Neural crest cell (in vitro differentiated cells): ENCODE measurements at places on chromosomes 13 and 19.

DNA sequence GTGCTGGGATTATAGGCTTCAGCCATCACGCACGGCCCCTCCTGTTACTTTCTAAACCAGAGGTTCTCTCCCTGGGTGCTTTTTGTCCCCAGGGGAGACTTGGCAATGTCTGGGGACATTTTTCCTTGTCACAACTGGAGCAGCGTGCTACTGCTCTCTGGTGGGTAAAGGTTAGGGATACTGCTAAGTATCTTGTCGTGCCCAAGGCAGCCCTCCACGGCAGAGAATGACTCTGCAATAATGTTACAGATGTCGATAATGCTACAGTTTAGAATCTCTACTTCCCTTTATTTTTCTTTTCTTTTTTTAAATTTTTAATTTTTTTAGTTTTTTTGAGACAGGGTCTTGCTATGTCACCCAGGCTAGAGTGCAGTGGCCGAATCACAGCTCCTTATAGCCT lies 38.0 kb downstream of the ADGRE1 start:
- DNase-seq, result no peak

DNA sequence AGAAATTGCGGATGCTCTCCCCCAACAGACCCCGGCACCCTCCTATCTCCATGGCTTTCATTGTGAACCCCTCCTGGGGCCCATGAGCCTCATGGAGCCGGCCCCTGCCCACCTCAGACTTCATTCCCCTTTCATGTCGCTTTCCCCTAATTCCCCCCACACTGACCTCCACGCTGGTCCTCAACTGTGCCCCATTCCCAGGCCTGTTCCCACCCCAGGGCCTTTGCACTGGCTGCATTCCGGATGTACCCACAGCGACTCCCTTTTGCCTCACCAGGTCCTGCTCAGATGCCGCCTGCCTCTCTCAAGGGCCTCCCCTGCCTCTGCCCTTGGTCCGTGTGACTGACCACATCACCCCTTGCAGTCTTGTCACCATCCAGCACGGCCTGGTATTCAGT lies 13.3 kb downstream of the SLC27A1 start:
- no peak for DNase-seq

GRCh38 chr13:70541451-70541850 lies 433.2 kb upstream of the KLHL1 start:
- DNase-seq, result no peak

DNA sequence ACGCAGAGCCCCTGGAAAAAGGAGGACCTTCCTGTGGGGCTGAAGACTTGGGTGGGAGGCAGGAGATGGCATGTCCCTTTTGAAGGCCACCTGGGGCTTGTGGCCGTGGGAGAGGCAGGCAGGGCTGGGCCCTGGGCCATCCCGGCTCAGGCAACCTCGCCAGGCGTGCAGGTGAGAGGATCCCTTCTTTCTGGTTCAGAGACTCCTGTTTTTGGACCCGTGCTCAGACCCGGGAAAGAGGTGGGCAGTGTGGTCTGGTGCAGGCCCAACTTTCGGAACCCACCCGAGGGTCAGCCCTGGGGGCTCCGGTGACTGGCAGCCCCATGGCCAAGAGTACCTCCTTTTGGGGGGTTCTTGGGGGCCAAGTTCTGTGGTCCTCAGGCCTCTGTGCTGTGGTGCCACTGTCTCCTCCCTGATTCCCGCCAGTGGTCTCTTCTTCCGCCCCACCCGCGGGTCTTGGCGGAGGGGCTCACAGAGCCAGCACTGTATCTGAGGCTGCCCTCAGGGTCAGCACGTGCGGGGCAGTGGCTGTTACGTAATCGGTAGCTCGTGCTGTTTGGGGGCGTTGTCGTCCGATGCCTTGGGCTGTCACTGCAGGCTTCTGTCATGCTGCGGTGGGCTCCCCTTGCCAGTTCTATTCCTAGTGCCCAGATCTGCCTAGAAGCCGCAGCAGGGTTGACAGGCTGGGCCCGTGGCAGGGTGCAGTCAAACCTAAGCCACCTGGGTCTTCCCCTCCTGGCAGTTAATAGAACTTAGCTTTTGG lies 42.7 kb downstream of the KDM4B start:
- DNase-seq, result peak; percentile 34

DNA sequence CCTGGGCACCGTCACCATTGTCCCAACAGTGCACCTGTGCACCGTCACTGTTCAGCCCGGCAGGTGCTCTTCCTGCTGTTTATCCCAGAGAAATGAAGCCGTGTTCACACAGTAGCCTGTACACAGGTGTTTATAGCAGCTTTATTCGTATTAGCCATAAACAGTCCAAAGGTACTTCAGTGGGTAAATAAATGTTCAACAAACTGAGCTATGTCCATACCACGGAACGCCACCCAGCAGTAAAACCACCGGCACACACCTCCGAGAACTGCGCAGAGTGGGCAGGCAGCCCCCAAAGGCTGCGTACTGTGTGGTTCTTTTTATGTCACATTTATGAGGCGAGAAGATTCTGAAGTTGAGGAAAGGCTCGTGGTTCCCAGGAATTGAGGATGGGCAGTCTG lies 44.9 kb upstream of the DCUN1D2 start:
- no peak for DNase-seq

DNA sequence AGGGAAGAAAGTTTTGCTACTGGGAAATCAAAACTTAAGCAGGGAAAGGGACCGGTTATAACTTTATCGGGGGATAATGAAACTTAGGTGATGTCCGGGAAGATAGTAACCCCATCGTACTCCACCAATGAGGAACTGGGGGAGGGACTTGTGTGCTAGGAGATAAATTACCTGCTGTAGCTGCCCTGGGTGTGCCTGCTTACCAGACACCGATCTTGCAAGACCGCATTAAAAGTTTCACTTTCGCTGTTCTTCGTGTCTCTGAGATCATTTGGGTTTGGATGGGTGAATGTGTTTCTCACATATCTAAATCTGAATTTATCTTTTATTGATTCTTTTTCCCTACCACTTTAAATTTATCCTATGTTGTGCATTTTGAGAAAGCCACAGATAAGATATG lies 381.4 kb downstream of the SLITRK6 start:
- no peak for DNase-seq

- DNase-seq, result no peak
These were observed 16.2 kb downstream of the EGLN2 start for GRCh38 chr19:40815223-40815622.

DNA sequence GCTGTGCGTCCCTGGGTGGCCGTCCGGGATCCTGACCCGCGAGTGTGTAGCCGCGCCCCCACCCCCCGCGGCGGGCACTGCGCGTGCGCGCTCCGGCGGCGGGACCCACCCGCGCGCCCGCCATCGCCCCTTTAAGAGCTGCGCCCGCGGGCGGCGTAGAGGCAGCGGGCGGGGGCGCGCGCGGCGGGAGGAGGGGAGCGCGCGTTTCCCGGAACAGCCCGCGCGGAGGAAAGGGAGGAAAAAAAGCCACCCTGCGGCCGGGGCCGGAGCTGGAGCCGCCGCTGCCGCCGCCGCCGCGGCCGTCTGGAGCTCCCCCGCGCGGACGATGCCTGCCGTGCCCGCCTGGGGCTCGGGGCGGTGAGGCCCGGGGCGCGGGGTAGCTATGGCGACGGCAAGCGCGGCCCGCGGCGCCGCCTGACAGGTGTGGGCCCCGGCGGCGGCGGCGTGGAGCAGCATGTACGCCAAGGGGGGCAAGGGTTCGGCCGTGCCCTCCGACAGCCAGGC lies at the start of gene SSBP4:
Gene SSBP4 (plus strand): TSS at position 204 of the 504 bp plus-strand sequence. CDS start 251 bp downstream, at position 455.
- peak; percentile 67 for DNase-seq

DNA sequence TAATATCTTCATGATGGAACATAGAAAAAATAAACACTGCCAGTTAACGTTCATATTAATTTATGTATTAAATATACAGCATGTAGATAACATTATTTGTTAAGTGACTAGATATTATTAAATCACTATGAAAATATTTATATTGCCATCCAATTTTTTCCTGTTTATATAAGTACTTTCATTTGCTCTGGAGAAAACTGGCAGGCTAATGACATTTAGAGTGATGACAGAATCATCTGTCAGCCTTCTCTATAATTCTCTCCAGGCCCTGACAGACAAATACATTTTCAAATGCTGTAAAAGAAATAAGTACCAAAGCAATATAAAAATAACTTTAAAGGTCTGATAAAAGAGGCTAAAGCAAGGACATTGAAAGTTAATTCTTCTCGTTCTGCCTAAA lies 2556.7 kb upstream of the PCDH20 start:
- DNase-seq, result no peak

DNA sequence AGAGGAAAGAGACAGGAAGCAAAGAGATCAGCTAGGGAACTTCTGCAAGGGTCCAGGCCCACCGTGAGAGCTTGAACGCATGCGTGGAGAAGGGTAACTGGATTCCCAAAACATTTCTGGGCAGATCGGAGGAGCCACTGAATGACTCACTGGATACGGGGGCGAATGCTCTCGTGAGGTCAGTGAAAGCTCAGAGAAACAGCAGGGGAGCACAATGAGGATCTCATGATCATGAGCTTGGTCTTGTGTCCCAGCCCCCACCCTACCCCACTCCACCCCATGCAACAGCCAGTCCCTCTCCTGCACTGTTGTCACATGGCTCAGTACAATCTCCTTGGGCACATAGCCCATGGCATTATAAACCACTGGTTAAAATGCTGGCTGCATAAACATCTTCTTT lies 40.6 kb downstream of the DCLK1 start:
- no peak for DNase-seq

DNA sequence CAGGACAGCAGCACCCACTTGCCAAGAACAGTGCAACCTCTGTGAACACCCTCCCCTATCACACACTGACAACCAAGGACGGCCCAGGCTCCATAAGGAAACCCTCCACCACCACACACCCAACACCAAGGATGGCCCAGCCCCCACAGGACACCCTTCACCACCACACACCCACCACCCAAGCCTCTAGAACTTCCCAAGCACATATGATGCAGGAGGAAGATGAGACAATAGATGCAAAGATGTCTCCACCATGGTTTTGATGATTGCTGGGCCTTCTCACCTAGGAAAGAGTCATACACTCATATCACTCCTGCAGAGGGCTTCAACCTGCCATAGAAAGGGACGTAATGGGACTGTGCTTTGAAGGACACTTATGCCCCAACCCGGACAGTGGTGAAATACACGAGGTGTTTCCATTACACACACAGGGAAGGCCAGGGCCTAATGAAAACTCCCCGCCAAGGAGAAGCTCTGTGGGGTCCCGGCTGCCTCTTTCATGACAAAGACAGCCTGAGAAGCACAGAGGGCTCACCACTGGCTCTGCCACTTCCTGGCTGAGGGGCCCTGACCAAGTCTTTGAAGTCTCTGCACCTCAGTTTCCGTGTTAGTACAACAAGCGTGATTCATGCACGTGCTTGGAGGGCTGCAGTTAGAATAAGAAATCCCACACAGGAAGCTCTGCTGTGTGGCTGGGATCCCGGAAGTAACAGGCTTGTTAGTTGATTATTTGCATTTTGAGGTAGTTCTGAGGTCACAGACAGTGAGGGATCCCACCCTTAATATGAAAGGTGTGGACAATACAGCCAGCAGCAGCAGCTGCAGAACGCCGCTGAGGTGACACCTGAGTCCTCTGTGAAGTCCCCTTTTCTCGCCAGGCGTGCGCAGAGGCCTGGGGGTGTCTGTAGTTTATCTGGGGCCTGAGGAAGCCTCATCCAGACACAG lies 61.9 kb upstream of the ATP12A start:
- no peak for DNase-seq

GRCh38 chr19:53909471-53910169 lies 542 bp downstream of the CACNG7 start:
- no peak for DNase-seq

DNA sequence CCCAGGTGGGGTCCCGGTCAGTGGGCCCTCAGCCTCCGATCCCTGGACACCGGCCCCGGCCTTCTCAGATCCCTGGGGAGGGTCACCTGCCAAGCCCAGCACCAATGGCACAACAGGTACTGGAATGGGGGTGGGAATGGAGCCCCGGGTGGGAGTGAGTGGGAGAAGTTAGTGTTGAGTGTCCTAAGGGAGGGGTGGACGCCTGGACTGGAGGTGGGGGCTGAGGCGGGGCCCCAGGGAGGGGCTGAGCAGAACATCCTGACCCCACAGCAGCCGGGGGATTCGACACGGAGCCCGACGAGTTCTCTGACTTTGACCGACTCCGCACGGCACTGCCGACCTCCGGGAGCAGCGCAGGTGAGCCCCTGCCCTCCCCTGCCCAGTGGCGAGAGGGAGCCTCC lies 17.7 kb downstream of the EPN1 start:
- no peak for DNase-seq

GRCh38 chr19:54967611-54968010 lies 1.4 kb downstream of the NLRP2 start:
- DNase-seq, result no peak

- no peak for DNase-seq
These were observed 90.4 kb downstream of the COL4A1 start for GRCh38 chr13:110216398-110217041.

DNA sequence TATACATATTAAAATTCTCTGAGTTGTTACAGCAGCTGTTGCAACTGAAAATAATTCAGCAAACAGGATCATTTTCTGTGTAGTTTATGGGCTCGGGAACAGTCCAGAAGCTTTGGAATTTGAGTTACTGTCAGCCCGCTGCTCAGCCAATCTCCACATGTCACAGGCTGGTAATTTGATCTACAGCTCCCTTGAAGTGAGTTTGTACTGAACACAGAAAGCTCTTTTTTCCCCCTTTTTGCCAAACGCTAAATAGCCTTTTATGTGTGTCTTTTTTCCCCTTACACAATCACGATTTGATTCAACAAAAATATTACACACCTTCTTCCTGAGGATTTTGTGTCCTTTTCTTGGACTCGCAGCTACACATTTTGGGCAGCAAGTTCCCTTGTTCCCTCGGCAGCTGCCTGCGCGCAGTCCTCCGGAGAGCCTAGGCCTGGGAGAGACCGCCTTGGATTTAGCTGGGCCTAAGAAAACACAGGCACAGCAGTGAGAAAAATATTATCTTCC lies 371.4 kb downstream of the KCNRG start:
- no peak for DNase-seq

DNA sequence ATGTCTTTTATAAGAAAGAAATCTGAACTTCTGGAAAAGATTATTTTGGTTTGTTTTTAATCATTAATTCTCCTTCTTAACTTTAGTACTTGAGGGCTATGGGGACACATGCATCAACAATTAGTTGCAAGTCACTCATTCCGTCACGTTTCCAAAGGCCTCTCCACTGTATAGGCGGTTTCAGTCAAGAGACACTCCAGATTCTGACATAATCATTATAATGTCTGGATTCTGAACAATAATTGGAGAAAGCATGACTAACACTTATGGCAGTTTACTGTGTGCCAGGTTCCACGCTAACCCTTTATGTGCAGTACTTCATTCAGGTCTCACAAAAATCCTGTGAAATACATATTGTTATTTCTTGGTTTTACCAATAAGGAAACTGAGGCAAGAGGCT lies 71.9 kb downstream of the TNFRSF19 start:
- DNase-seq, result no peak

DNA sequence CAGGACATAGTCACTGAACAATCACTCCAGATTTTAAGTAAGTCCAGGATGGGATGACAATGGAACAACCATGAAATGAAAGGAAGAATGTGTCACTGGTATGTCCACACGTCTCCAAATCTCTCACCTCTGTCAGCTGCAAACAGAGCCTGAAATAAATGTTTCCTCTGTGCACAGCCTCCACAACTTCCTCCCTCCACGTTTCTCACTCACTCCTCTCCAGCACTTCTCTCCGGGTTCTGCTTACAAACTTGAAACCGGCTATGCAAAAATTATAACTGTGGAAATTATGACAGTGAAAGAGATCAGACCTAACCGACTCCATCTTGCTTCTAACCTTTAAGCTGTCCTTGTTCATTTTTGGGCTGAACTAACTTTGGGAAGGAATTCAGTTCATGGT lies 35.0 kb upstream of the ALOX5AP start:
- no peak for DNase-seq

- DNase-seq, result no peak
These were observed 70.5 kb upstream of the CSNK1A1L start for GRCh38 chr13:37175996-37176395.
